Activated naive CD8-positive, alpha-beta T cell treated with anti-CD3 and anti-CD28 coated beads, Interleukin-2, amount 10 ng/mL, durations not matched to agents 7 days and 5 days (primary cell): ENCODE measurements at places on chromosomes 1 and 21. TPM values are rescaled to one million over a fixed set of nuclear protein-coding genes. Genes with fewer than 3 reads are reported as not detected.

- no peak for DNase-seq
- no peaks in the 10 kb centered on the region for H3K27me3 ChIP-seq
- H3K27ac ChIP-seq, result peak overlapping the region; percentile 47
- H3K36me3 ChIP-seq, result peaks cover 2% of the 10 kb centered on the region
- no peak overlapping the region for H3K4me3 ChIP-seq
- peaks cover 76% of the 10 kb centered on the region for H3K4me1 ChIP-seq
Observed at GRCh38 chr1:25008192-25008485, 78.1 kb upstream of the RUNX3 start.

DNA sequence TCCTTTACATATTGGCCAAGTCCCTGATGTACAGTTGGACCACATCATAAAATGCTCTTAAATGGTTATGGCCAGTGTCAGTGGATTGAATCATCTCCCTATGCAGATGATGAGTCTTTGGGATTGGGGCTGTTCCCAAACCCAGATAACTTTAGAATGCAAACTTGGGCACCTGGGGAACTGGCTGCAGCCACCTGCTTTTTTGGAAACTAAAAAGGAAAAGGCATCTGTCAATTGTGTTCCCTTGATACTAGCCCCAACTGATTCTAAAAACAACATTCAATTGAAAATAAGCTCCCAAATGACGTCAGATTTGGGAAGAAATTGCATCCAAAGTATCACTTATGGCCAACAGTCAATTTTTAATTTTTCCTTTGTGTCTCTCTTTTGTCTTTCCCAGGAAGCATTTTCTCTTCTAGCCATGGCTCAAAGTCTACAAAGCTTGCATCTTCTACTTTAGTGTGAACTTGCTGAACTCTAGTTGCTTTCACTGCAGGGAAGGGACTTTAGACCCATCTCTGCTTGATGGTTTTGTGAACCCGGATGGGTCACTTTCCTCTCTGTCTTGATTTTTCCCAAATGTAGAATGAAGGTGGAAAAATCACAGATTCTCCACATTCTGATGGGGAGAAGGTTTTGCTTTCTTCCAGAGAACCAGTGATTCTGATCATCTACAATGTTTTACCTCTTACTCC, 402.3 kb upstream of the USP24 start:
- no peaks in the 10 kb centered on the region for H3K4me1 ChIP-seq
- no peak overlapping the region for H3K27ac ChIP-seq
- no peaks in the 10 kb centered on the region for H3K36me3 ChIP-seq
- H3K27me3 ChIP-seq, result no peaks in the 10 kb centered on the region
- H3K4me3 ChIP-seq, result no peak overlapping the region

DNA sequence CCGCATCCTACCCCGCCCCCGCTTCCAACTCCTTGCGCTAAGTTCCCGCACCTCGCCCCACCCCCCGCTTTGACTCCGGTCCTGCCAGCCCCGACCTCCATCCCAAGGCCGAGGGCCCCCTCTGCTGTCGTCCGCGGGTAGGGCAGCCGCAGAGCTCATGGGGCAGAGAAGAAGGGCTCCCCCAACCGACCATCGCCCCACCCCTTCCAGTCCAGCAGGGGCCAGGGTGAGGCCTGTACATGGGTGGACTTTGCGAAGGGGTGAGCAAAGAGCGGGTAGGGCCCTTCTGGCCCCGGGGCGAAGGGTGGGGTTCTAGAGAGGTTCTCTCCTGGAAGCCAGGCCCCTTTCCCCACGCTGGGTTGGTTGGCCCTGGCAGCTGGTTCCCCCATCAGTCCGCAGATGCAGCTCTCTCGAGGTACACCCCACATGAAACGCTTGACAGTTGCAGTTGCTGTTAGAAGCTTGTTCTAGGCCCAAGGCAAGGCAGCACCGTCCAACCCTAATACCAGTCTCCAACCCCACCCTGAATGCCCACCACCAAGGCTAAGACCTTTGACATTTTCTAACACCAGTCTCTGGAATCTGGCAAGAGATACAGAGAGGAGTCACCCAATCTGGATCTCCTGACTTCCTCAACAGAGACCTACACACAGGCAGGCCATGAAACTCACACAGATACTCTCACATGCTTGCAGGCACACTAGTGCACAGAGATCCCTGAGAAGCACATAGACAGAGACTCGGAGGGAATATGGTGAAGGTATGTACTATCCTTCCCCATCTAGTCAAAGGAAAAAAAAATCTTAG, 25.3 kb upstream of the ADGRB2 start:
- peaks cover 14% of the 10 kb centered on the region for H3K4me1 ChIP-seq
- peak overlapping the region; percentile 40 for H3K27ac ChIP-seq
- DNase-seq, result peak; percentile 99
- H3K27me3 ChIP-seq, result no peaks in the 10 kb centered on the region
- H3K36me3 ChIP-seq, result no peaks in the 10 kb centered on the region

DNA sequence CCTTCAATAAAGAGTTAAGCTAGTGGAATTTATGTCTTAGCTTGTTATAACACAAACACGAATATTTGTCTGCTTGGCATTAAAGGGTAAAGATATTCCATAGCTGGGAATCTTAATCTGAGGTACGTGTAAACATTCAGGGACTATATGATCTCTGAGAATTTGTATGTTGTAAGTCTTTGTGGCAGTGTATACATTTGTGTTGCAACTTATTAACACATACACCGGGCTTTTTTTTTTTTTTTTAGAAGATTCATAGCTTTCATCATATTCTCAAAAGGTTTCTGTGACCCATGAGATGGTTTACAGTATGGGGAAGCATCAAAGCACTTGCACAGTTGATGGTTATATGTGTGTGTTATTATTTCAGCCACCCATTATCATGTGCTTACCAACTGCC, 3.0 kb downstream of the GGPS1 start:
- peaks cover 21% of the 10 kb centered on the region for H3K4me1 ChIP-seq
- peak overlapping the region; percentile 54 for H3K27ac ChIP-seq
- H3K36me3 ChIP-seq, result peaks cover 15% of the 10 kb centered on the region
- DNase-seq, result no peak

GRCh38 chr1:163013826-163014600, 55.1 kb upstream of the RGS4 start:
- no peak overlapping the region for H3K27ac ChIP-seq
- H3K27me3 ChIP-seq, result no peaks in the 10 kb centered on the region
- H3K36me3 ChIP-seq, result no peaks in the 10 kb centered on the region
- no peak overlapping the region for H3K4me3 ChIP-seq
- no peaks in the 10 kb centered on the region for H3K4me1 ChIP-seq
- no peak for DNase-seq

DNA sequence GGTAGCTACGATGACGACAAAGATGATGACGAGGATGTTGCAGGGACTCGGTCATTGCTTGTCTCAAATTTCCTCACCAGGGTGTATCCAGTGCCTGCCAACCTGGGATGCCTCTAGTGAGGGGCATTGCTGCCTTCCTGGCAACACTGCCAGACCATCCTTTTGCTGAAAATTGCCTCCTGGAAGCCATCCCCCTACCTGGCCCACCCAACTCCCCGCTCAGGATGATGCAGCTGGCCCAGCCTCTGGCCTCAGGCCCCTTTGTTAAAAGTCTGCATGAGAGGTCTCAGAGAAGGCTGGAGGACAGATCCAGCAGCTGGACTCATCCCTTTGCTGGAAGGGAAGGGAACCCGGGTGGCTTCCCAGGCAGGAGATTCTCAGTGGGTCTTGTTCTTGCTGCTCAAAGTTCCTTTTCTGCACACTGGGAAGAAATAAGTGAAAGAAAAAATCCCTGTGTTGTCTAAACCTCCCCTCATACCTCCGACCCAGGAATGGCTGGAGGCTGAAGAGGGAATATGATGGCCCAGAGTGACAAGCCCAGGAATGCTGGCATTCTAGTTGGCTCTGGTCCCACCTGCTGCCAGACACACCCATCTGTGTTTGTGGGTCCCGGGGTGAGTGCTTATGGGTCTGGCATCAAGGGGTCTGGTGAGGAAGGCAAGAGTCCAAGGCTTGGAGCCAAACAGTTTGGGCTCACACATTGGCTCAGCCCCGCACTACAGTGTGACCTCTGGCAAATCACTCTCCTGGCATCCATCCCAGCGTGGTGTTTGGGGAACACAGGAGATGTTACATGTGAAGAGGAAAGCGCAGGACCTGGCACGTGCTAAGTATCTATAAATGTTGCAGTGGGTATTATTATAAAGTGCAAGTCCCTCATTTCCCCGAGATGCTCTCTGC, 6.7 kb upstream of the FNDC5 start:
- no peak overlapping the region for H3K27ac ChIP-seq
- H3K36me3 ChIP-seq, result no peaks in the 10 kb centered on the region
- H3K4me3 ChIP-seq, result no peak overlapping the region
- peaks cover 2% of the 10 kb centered on the region for H3K4me1 ChIP-seq
- DNase-seq, result peak; percentile 11

GRCh38 chr1:247966532-247967204, 1.6 kb downstream of the OR2AK2 start:
- H3K27me3 ChIP-seq, result no peaks in the 10 kb centered on the region
- H3K27ac ChIP-seq, result peak overlapping the region; percentile 67
- peak overlapping the region; percentile 51 for H3K4me3 ChIP-seq
- H3K36me3 ChIP-seq, result no peaks in the 10 kb centered on the region

DNA sequence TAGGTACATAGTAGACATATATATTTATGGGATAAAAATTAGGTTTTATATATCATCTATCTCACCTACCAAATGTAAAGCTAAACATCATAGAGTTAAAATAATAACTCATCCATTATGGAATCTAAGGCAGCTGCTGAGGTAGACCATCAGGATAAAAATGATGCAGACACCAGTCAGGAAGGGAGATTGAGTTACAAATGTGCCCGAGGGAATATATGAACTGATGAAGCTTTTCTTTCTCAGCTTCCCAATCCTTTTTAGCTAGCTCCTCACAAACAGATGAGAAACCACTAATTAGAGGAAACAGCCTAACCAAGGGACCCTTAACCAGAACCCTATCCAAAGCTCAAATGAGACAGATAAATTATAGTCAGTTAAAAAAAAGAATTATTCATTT, 20.9 kb downstream of the TTLL7 start:
- H3K36me3 ChIP-seq, result no peaks in the 10 kb centered on the region
- H3K4me3 ChIP-seq, result no peak overlapping the region
- peaks cover 8% of the 10 kb centered on the region for H3K27me3 ChIP-seq
- DNase-seq, result no peak
- H3K4me1 ChIP-seq, result no peaks in the 10 kb centered on the region

DNA sequence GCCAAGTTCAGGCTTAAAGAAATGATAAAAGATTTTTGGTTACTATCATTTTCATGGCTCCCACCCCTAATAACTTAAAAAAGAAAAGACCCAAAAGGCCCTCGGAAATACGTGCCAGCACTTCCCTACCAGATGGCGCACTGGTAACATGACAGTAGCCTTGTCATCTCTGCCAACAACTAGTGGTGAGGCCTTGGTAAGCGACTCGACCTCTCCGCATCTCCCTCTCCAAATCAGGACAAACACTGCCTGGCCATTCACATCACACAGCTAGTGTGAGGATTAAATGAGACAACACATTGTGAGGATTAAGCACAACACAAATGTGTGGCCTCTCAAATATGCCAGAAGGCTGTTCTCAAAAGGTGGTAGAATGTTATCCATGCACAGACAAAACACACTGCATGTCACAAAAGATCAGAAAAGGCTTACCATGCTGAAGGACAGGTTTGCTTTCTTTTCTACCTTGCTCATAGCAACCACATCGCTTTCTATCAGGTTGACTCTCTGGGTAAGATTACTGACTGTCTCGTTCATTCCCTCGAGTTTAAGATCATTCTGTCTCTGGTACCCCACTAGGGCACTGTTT, 16.4 kb downstream of the TEX38 start:
- no peak for DNase-seq
- H3K36me3 ChIP-seq, result peaks cover 31% of the 10 kb centered on the region
- peak overlapping the region; percentile 40 for H3K27ac ChIP-seq

DNA sequence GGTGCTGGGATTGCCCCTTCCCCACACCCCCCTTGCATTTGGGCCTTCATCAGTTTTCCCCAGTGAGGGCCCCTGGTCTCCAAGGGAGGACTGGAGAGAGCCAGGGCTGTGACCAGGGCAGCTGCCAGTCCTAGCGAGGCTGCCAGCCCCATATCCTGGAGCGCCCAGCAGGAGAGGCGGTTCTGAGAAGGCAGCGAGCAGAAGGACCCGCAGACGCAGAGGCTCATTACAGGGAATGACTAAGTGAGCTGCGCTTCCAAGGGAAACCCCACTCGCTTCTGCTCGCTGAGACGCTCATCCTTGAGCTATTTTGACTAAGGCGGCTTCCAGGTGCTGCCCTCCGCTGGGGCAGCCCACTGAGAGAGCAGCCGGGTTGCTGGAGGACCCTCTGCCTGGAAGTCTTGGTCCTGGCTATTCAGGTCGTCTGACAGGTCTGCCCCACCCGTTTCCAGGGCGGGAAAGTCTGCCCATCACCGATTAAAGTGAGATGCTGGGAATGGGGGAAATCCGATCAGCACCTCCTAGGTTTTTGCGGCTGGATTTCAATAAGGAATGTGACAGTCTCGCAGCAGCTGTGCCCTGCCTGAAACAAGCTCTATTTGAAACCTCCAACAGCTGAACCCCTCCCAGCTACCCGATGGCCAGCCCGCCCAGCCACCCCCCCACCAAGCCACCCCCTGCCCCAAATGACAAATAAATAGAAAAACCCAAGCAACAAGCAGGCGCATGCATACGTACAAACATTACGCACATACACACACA, 2.8 kb downstream of the KCNN3 start:
- no peak overlapping the region for H3K27ac ChIP-seq
- H3K27me3 ChIP-seq, result peaks cover 40% of the 10 kb centered on the region
- DNase-seq, result no peak
- H3K4me1 ChIP-seq, result peaks cover 25% of the 10 kb centered on the region

DNA sequence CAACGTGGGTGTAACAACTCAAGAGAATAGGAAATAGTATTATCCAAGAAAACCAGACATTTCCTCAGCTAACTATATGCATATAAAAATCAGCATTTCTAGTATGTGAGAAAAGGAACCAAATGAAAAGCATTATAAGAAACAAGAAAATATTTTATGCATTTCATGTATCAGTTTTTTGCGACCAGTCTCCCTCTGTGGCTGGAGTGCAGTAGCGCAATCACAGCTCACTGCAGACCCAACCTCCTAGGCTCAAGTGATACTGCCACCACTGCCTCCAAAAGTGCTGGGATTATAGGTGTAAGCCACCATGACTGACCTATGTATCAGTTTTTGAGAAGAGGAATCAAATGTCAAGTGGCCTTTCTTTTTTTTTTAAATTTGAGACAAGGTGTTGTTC, 31.0 kb downstream of the SLC16A1 start:
- no peak overlapping the region for H3K4me3 ChIP-seq
- H3K36me3 ChIP-seq, result peaks cover 25% of the 10 kb centered on the region
- no peaks in the 10 kb centered on the region for H3K27me3 ChIP-seq
- peaks cover 2% of the 10 kb centered on the region for H3K4me1 ChIP-seq
- DNase-seq, result no peak

FCGR3A gene
- total RNA-seq, result 1.9 TPM

CNN3 gene
- total RNA-seq, result 10.8 TPM

LCE3D gene
- not detected for total RNA-seq

MED8 gene
- 34.3 TPM for total RNA-seq

RBBP5 gene
- 25.5 TPM for total RNA-seq

HSPA6 gene
- total RNA-seq, result 1.2 TPM

RCC2 gene
- 106 TPM for total RNA-seq
